ENCODE measurements at places on chromosomes 12 and 14.
A peak's percentile ranks its signal among the peaks of the same experiment; 100 is the strongest.

DNA sequence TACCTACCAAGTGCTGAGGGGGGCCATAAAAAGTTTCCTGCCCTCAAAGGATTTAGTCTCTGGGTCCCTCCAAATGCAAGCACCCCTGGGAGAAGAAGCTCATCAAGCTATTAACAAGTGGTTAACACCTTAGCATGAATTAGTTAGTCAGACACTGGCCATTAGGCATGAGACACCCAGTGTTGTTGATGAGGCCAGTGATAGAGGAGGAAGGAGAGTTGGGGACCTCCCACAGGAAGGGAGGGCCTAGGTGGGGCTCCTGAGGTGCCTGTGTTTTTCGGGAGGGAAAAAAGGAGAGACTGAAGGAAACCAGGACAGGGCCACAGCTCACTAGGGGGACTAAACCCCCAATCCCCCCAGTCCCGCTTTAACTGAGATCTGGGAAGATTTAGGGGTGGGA is 4.5 kb upstream of the KRT71 start:
- no peak for DNase-seq

DNA sequence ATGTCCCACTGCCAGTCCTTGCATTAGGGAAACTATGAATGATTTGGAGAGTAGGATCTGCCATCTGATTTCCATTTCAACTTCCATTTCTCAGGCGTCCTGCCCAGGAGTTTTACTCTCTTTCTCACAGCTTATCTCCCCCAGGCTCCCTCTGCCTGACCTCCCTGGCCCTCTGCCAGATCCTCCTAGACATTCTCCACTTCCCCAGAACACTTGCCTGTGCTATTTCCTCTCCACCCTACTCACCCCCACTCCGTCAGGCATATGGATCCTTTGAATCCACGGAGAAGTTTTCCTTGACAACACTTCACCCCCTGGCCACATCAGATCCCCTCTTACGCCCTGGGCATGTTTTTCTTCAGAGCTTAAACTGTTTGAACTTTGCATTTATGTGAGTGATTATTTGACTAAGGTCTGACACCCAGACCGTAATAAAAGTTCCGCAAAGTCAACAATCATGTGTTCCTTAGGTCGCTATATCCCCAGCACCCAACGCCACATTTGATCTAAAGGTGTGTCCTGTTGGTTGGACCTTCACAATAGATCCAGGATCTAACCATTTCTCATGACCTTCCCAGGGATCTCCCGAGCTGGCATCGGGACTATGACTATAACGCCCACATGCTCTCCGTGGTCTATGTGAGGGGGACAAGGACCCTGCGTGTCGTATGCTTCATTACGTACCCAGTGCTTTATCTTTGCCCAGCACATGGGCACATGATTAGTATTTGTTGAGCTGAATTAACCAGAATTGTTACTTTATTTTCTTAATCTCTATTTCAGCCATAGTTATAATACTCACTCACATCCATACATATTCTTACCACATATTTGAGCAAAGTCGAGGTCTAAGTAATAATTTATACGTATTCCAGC is 255.8 kb upstream of the FOXN3 start:
- DNase-seq = no peak

- peak; percentile 16 for DNase-seq
Measured at GRCh38 chr12:103548622-103549601, 38.2 kb upstream of the STAB2 start.

DNA sequence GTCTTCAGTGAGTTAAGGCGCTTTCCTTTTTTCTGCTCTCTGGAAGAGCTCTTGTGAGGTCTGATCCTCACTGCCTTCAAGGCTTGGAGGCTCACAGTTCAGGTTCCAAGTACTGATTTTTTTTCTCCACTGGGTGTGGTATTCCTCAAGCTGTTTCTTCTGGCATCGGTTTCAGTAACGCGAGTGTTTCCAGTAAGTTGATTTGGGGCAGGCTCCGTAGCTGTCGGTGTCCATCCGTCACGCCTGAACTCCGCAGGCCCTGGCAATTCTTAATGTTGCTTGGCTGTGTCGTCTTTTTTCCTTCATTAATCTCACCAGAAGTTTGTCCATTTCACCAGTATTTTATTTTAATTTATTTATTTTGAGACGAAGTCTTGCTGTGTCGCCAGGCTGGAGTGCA is 30.6 kb downstream of the LRCOL1 start:
- DNase-seq = no peak

GRCh38 chr12:117298648-117299225 is 62.7 kb downstream of the NOS1 start:
- no peak for DNase-seq

- DNase-seq = no peak
Measured at GRCh38 chr12:21370845-21371449, 1.8 kb upstream of the IAPP start.

GRCh38 chr12:124194893-124195566 is 99.9 kb upstream of the RFLNA start:
- no peak for DNase-seq

GRCh38 chr12:15942475-15942874 is 31.3 kb downstream of the DERA start:
- no peak for DNase-seq

- DNase-seq = no peak
Measured at GRCh38 chr12:64061868-64062375, 160.2 kb downstream of the KICS2 start.

DNA sequence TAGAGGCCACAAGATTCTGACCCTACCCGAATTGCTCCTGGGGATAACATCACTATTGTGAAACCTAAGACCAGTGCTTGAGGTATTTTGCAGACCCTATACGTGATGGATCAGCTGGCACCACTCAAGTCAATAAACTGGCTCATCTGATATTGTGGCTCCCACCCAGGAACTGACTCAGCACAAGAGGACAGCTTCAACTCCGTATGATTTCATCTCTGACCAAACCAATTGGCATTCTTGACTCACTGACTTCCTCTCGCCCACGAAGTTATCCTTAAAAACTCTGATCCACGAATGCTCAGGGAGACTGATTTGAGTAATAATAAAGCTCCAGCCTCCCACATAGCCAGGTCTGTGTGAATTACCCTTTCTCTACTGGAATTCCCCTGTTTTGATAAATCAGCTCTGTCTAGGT is 1036.1 kb upstream of the TMEM132C start:
- DNase-seq = peak; percentile 81

- no peak for DNase-seq
Measured at GRCh38 chr14:83101846-83102245, 1568.2 kb upstream of the SEL1L start.

- peak; percentile 91 for DNase-seq
Measured at GRCh38 chr14:101972126-101972866, 7.9 kb downstream of the DYNC1H1 start.

GRCh38 chr12:63276537-63277365 is 125.8 kb upstream of the AVPR1A start:
- DNase-seq = no peak

DNA sequence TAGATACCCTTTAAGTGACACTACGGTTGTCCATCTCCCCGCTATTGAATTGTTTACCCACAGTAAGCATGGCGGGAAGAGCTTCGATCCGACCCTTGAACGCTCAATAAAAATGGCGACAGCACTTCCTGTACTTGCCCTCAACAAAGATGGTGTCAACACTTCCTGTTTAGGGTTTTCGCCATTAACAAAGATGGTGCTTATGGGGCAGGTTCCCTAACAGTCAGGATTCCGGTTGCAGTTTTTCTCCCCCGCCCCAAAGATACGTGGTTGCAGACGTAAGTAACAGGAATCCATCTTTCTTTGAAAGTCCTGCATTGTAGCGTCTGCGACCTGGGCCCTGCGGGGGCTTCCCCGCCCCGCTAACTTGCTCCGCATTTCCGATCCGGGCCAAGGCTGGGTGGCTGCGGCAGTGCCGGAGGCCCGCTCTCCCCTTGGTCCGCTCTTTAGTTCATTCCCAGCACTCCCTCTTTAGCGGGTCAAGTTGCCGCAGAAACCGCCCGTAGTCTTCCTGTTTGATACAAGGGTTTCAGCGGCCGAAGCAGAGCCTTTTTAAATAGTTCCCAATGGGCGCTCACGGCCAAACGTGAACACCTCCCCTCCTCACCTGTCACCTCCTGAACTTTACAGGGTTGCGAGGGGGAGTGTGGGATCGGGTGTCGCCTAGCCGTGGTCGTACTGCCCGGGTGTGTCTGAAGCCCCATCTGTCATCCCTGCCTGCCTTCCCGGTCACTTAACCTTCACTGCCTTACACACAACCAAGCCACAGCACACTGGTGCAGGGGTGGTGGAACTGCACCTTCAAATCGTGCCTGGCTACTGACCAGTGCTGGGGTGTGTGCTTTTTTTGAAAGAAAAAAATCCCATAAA is at the start of gene CRADD:
Gene CRADD, plus strand, starts transcription at position 181 of the 870 bp plus-strand sequence.
- DNase-seq = peak; percentile 94

DNA sequence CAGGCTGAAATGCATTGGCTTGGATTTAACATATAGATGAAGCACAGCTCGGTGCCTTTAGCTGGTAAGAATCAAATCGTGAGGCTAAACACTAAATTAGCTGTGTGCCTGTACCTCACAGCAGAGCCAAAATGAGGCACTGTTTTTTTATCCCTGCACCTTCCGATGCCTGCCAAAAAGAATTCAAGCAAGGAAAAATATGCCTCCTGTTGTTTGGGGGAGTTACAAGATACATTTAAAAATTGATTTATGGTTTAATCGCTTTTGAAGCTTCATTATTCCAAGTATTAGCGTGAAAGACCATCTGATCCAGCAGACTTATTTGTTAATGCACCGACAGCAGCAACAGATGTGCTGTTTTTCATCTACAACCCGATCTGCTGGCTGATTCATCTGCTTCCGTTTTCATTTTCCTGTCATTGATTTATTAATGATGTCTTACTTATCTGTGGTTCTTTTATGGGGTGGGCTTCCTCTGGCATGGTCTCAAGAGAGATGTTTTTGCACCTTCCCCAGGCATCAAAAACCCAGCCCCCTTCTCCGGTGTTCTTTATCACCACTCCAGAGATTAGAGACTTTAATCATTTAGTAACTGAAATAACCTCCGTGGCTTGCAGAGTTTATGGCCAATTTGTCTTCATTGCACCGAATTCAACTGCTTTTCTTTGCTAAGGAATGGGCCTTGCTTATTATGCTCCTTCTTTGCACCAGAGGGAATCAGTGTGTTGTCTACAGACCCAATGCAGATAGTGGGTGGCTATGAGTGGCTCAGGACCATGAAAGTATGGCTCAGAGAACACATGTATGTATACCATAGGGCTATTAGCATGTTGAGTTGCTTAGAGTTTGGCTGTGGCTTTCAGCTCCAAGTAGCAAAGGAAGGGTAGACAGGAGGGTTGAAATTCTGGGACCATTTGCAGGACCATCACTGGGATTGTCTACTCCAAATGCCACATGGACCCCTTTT is 166.8 kb upstream of the TMEM260 start:
- no peak for DNase-seq

GRCh38 chr12:115001571-115002180 is 317.7 kb upstream of the TBX3 start:
- no peak for DNase-seq

- DNase-seq = no peak
Measured at GRCh38 chr12:38555620-38556591, 239.3 kb downstream of the ALG10B start.

DNA sequence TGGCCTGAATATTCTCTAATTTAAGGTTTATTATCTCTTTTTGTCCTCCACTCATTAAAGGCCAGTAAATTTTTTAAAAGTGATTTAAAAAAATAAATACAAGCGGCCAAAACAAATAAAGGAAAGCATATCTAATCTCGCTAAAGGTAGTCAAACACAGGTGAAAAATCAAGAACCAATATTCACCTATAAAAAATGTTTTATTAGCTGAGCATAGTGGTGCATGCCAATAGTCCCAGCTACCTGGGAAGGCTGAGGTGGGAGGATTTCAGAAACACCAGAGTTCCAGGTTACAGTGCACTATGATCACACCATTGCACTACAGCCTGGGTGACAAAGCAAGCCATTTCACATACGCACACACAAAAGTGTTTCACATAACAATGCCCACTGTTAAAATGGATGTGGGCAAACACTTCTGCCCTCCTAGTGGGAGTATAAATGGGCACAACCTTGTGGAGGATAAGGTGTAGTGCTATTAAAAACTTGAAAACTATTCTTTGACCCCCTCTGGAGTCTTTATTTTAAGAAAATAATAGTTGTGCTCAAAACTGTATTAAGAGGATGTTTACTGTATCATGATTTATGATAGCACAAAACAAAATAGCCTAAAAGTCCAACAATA is 32.7 kb upstream of the NAP1L1 start:
- no peak for DNase-seq

- DNase-seq = peak; percentile 60
Measured at GRCh38 chr14:60862283-60862682, 118.6 kb downstream of the TRMT5 start.

Measured in brain pericyte (primary cell).